ENCODE measurements at places on chromosomes 11 and 22.

DNA sequence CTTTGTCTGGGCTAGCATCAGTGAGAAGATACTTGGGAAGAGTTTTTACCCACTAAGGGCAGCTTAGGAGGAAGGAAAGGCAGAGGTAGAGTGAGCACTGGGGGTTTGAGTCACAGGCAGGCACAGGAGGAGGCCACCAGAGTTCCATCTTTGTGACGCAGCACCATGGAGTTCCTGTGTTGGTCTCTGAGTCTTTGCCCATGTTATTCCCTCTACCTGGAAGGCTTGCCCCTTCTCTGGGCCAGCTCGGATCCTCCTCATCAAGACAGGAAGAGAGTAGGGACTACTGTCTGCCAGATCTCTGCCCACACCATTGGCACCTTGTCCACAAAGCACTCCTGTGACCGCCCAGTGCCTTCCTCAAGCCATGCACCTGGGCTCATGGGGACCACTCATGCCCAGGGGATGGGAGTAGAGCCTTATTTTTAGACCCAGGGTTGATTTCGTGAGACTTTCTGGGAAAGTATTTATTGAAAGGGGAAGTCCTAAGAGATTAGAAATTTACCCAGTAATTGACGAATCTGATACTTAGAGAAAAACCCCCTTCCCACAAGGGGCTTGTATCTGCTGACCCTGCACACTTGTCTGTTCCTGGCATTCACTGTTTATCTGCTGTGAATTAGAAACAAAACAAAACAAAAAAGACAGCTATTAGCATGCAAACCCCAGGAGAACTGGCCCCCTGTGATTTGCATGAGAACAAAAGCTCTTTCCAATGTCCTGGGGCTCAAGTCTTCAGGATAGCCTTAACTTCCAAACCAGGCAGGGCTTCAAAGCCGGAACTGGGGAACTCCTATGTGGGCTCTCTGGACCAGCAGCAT is 35.9 kb upstream of the MYEOV start:
- no peak for DNase-seq

DNA sequence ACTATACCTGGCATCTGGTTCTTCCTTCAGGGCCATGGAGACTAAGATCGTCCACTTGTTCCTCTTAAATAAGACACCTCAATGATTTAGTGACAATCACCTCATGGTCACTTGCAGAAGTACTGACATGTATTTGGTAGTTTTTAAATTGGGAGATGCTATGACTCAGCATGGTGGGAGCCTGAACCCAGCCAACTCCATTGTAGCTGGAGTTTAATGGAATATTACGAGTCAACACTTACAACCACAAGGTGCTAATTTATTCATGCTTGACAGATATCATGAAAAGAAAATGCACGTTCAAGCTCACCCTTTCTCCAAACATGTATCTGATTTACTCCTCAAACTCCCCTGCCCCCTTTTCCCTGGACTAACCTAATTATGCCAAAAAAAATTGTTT is 16.6 kb upstream of the APOL3 start:
- no peak for DNase-seq

GRCh38 chr11:113896156-113896879 is 8.3 kb upstream of the HTR3B start:
- DNase-seq, result peak; percentile 54

GRCh38 chr22:38204784-38205183 is 3.0 kb downstream of the MAFF start:
- DNase-seq, result no peak

GRCh38 chr11:86938203-86938899 is 16.8 kb downstream of the FZD4 start:
- DNase-seq, result no peak

- DNase-seq, result no peak
Observed at GRCh38 chr11:65066315-65066714, 8.0 kb upstream of the NAALADL1 start.

DNA sequence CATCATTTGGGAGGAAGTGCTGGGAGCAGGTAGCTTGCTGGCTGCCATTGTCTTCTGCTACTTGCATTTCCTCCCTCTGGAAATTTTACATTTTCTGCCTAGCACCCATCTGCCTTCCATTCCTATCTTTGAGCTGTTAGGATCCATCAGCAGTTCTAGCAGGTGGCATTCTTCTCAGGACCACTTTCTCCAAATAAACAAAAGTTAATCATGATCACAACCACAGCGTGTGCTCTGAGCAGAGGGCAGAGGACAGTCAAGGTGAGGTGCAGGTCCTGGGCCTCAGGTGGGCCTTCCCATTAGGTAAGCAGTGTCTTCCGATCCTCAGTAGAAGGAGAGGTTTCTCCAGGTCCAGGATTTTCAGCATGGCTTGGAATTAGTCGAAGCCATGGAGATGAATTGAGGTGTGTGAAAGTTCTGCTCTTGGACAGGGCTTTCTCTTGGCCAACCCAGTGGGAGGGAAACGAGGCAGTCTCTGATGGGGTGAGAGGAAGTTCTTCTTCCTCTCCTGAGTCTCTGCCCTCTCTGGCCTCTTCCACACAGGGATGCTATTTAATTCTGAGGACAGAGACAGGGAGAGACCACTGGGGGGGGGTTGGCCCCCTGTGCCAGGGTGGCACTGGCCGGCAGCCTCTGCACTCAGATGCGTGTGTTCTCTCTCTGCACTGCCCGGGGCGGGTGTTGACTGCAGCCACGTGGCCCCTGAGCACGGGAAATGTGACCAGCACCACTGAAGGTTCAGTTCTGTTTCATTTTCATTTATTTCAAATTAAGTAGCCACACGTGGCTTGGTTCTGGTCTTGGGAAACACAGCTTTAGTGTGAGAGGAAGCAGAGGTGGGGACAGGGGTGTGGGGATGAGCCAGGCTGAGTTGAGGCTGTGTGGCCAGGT is 170.8 kb downstream of the TBC1D22A start:
- peak; percentile 18 for DNase-seq

GRCh38 chr11:113593698-113594308 is 112.3 kb downstream of the TMPRSS5 start:
- peak; percentile 75 for DNase-seq

GRCh38 chr11:116311206-116311605 is 461.6 kb downstream of the BUD13 start:
- DNase-seq, result no peak

DNA sequence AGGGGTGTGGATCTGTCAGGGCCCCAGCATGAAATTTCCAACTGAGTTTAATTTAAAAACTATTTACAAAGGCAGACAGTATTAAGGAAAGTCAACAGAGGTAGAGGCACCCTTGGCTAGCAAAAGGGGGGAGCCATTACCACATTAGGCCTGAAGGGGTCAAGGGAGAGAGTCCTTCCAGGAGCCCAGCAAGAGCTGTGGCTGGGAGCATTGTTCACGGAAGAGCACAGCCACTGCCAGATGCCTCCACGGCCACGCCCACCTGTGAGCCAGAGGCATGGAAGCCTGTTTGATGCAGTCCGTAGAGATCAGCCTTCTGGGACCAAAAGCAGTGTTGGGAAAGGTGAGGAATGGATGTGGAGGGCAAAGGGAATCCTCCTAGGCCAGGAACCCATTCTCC is 102.6 kb downstream of the GALNT18 start:
- DNase-seq, result no peak

DNA sequence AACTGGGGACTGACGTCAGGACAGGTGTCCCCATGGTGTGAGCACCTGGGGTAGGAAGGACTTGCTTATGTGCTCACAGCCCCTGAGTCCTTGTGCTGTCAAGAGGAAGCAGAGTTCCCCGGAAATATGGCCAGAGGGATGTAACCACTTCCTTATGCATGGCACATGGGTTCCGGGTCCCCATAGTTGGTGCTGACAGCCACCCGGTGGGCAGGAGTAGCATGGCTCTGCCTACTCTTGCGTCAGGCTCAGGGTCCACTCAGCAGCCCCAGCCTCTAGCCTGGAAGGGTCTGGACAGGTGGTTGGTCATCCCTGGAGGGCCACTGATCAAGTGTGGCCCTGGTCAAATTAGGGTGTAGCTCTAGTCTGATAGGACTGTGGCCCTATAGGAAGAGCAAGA is 42.8 kb upstream of the CCND1 start:
- DNase-seq, result peak; percentile 3

- DNase-seq, result peak; percentile 12
Observed at GRCh38 chr11:110340436-110340835, 44.0 kb upstream of the RDX start.

DNA sequence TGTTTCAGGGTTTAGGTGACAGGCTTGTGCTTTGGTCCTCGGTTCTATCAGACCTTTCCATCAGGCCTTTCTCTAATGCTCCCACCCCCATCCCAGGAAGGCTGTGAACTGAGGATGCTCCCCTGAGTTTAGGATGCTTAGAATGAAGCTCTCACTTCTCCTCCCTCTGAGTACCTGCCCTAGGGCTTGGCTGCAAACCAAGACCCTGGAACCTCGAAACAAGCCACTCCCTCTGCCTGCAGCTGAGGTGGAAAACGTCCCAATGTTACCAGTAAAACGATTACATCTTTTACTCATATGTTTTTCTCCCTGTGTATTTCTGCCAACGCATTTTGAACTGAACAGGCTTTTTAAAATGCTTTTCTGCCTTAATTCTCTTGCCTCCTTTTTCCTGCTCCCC is 54.5 kb upstream of the BMAL1 start:
- no peak for DNase-seq

- peak; percentile 92 for DNase-seq
Observed at GRCh38 chr11:65452806-65453490, 30.4 kb downstream of the NEAT1 start.

DNA sequence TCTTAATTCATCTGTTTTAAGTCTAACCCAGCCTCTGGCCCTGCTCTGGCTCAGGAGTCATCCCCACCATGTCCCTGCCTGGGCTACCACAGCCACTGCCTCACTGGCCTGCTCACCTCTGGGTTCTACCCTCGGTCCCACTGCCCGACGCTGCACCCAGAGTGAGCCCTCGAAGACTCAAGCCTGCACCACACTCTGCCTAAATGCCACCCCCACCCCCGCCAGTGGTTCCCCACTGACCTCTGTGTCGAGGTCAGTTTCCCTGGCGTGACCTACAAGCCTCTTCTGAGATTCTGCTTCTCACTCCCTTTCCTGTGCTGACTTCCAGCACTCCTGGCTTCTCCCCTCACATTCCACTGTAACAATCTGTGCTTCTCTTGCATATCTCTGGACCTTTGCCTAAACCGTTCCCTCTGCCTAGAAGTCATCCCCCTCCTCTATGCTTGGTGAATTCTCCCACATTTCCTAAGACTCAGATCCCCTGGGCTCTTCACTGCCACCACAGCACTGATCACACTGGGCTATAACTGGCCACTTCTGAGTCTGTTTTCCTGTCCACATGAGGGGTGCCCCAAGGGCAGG is 12.5 kb upstream of the PDE2A start:
- no peak for DNase-seq

DNA sequence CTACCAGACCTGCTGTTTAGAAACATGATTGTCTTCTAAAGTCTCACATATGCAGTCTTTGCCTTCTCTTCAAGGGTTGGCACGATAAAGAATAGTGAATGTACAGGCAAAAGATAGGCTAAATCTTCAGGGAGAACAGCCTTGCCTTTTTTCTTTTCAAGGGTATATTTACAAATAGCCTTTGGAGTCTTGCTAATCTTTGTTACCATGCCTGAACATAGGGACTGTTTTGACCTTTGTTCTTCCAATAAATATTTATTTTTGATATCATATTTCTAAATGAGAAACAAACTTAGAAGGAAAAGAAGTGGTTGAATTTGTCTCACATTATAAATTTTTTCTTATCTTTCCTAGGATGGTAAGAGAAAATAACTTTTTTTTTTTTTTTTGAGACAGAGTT is 12.7 kb downstream of the CSTPP1 start:
- no peak for DNase-seq

DNA sequence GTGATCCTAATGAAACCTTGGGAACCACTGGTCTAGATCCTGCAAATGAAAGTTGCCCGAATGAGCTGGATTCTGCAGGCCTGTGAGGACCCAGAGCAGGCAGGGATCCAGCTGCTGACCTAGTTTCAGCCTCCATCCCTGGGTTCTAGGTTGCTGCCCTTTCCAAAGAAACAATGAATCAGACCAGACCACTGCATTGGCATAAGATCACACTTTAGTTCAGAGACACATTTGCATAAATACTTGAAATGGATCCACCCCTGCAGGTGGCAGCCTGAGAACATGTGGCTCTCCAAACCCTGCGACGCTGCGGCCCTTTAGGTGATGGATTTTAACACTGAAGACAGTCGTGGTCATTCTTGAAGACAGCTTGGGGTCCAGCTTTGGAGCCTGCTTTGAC is 23.7 kb downstream of the ADAMTS8 start:
- no peak for DNase-seq

DNA sequence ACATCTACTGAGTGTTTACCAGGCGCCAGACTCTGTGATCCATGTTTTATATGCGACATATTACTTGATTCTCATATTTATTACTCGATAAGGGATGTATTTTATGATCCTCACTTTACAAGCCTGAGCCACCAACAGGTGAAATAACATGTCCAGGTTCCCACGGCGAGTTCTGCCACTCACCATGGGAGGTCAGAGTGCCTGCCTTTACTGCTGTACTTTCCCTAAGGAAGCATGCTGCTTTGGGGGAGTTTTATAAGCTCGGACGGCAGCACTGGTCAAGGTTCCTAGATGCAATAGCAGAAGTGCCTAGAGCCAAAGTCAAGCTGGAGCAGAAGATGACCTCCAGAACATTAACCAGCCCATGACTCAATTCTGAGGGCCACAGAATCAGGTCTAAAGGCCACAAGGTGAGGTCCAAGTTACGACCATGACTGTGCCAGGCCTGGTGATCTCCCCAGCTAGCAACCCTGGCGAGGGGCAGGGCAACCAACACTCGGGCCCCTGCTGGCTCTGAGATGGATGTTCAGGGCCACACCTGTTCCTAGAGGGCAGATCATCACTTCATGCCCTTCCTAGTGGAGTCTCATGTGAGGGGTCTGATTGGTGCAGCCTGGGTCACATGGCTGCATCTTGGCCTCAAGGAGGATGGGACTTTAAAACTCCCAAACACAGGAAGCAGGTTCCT is 14.2 kb downstream of the IFT27 start:
- no peak for DNase-seq

DNA sequence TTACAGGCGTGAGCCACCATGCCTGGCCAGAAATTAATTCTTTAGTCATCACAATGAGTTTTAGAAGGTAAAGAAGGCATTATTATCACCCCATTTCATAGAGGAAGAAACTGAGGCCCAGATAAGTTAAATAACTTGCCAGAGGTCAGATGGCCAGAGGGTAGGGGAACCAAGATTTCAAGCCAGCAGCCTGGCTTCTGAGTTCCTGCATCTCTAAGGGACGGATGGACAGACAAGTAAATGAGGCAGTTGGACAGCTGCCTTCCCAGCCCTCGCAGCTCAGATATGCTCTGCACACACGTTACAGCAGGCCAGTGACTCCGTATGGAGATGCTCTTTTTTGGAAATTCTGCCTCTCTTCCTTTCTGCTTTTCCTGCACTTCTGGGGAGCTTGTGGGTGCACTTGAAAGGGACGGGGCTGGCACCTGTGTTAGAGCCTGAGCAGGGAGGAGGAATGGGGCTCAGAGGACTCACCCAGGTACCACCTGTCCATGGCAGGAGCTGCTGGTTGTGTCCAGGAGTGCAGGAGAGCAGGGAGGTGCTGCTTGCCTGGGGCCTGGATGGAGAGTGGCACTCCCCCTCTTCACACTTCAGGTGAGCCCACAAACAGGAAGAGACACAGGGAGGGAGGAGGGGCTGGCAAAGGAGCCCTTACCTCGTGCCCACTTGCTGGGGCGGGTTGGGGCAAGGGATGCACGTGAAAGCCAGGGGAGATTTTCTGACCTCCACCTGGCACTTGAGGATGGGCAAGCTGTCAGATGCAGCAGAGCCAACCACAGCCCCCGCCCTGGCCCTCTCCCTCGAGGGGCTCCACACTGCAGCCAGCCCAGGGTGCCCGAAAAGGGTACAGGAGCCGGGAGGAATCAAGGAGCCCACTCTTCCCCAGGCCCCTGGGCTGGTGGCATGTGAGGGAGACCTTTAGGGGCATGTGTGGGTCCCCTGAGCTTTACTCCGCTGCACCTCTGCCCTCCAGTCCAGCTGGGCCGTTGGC is 3.3 kb upstream of the FXYD2 start:
- no peak for DNase-seq

All from inflammatory macrophage treated with lipopolysaccharide for 1 hour (primary cell).